A673 (cell line): ENCODE measurements at places on chromosomes 6 and 20.

DNA sequence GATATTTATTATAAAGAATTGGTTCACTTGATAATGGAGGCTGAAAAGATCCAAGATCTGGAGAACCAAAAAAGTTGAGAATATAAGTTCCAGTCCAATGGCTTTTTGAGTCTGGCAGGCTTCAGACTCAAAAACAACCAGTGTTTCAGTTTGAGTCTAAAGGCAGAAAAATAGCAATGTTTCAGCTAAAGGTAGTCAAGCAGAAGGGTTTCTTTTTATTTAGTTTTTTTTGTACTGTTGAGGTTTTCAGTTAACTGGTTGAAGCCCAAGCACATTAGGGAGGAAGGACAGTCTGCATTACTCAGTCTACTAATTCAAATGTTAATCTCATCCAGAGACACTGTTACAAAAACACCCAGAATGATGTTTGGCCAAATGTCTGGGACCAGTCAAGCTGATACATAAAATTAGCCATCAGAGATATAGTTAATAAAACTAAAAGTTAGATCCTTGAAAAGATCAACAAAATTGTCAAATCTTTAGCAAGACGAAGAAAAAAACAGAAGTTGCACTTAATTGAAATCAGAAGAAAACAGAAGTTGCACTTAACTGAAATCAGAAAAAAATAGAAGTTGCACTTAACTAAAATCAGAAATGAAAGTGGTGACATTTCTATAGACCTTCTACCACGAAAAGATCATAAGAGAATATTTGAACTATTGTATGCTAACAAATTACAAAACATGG lies 980.3 kb upstream of the FLRT3 start:
- H3K4me3 ChIP-seq: no peak overlapping the region
- no peak for DNase-seq
- no peaks in the 10 kb centered on the region for H3K36me3 ChIP-seq
- H3K27me3 ChIP-seq: no peaks in the 10 kb centered on the region
- no peaks in the 10 kb centered on the region for H3K4me1 ChIP-seq

DNA sequence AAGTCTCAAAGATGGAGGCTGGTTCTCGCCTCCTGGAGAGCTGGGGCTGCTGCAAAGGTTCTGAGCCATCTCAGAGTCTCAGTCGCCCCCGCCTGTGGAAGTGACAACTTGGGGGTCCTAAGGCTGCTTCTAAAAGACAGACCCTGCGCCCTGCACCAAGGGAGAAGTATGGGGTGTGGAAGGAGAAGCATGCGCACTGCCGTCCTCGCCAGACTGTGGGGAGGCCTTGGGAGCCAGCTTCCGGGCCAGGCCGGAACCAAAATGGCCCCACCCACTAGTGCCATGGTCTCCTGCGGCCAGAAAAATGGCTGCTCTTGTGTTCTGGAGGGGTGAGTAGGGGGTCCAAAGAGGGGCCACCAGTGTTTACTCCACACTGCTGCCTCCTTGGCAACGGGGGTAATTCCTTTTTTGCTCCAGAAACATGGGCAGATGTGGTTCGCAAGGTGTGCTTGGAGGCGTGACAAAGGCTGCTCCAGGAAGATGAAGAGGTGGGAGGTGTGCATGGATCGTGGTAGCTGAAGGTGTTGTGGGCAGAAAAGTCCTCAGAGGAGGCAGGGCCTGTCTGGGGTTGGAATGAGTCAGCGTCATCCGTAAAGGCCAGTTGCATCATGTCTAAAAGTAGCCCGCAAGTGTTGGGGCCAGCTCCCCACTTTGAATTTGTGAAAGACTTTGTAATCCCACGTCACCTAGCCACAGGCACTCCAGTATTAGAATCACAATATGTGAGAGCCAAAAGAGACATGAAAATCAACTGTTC lies 329.8 kb upstream of the SOX4 start:
- DNase-seq: no peak
- no peaks in the 10 kb centered on the region for H3K4me1 ChIP-seq
- H3K36me3 ChIP-seq: no peaks in the 10 kb centered on the region
- no peaks in the 10 kb centered on the region for H3K27me3 ChIP-seq

GRCh38 chr20:1857466-1857865 lies 37.7 kb upstream of the SIRPA start:
- H3K4me1 ChIP-seq: peaks cover 78% of the 10 kb centered on the region
- H3K36me3 ChIP-seq: no peaks in the 10 kb centered on the region
- DNase-seq: no peak
- H3K27ac ChIP-seq: peak overlapping the region; percentile 69
- no peak overlapping the region for H3K4me3 ChIP-seq

- H3K27ac ChIP-seq: no peak overlapping the region
- peak; percentile 64 for DNase-seq
- no peaks in the 10 kb centered on the region for H3K27me3 ChIP-seq
Measured at GRCh38 chr6:146357578-146358430, 185.8 kb upstream of the RAB32 start.

- H3K27me3 ChIP-seq: no peaks in the 10 kb centered on the region
- peak; percentile 63 for DNase-seq
- no peaks in the 10 kb centered on the region for H3K36me3 ChIP-seq
- no peak overlapping the region for H3K4me3 ChIP-seq
- H3K4me1 ChIP-seq: no peaks in the 10 kb centered on the region
Measured at GRCh38 chr6:47655719-47656595, 42.4 kb upstream of the ADGRF4 start.

- H3K4me1 ChIP-seq: no peaks in the 10 kb centered on the region
- no peak overlapping the region for H3K4me3 ChIP-seq
- peaks cover 15% of the 10 kb centered on the region for H3K27me3 ChIP-seq
- no peak for DNase-seq
Measured at GRCh38 chr6:39273406-39273821, 40.8 kb downstream of the KCNK17 start.

GRCh38 chr6:135811170-135811569 lies 40.3 kb upstream of the PDE7B start:
- H3K27ac ChIP-seq: no peak overlapping the region
- DNase-seq: no peak
- H3K4me1 ChIP-seq: no peaks in the 10 kb centered on the region
- H3K36me3 ChIP-seq: no peaks in the 10 kb centered on the region

DNA sequence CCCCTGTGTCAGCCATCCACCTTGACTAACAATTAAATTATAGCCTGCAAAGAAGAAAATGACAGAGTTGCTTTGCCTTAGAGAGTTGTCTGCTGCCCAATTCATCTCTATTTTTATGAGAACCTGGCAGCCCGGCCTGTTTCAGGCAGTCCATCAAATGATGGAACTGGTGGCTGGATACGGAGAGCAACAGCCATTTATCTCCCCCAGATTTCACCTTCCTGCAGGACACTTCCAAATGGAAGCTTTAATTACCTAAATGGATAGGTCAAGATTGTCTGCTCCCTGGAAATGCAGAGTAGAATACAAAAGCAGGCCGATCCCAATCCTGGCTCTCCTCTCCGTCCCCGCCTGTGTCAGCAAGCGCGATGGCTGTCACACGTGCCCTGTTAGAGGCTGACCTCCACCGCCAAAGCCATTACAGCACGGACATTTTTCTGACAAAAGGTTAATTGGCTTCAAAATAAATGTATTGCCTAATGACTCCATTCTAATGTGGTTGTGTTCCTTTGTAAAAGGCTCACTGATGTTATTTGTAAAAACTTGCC lies 86.7 kb downstream of the PACRG start:
- no peaks in the 10 kb centered on the region for H3K36me3 ChIP-seq
- no peak overlapping the region for H3K27ac ChIP-seq
- H3K27me3 ChIP-seq: no peaks in the 10 kb centered on the region
- no peak for DNase-seq
- H3K4me3 ChIP-seq: no peak overlapping the region

GRCh38 chr20:44942264-44942973 lies 17.8 kb downstream of the TOMM34 start:
- no peaks in the 10 kb centered on the region for H3K4me1 ChIP-seq
- H3K27me3 ChIP-seq: no peaks in the 10 kb centered on the region
- H3K36me3 ChIP-seq: peaks cover 50% of the 10 kb centered on the region
- DNase-seq: no peak
- H3K27ac ChIP-seq: no peak overlapping the region

- no peak overlapping the region for H3K27ac ChIP-seq
- DNase-seq: no peak
- H3K27me3 ChIP-seq: no peaks in the 10 kb centered on the region
- no peaks in the 10 kb centered on the region for H3K4me1 ChIP-seq
Measured at GRCh38 chr6:157527471-157527907, 146.5 kb downstream of the ZDHHC14 start.

GRCh38 chr6:91268941-91269340 lies 682.1 kb upstream of the MAP3K7 start:
- H3K27ac ChIP-seq: peak overlapping the region; percentile 15
- peaks cover 31% of the 10 kb centered on the region for H3K4me1 ChIP-seq
- no peaks in the 10 kb centered on the region for H3K27me3 ChIP-seq
- H3K36me3 ChIP-seq: no peaks in the 10 kb centered on the region

GRCh38 chr20:36404435-36404978 lies 98.4 kb downstream of the DLGAP4 start:
- no peak overlapping the region for H3K4me3 ChIP-seq
- no peaks in the 10 kb centered on the region for H3K27me3 ChIP-seq
- no peaks in the 10 kb centered on the region for H3K36me3 ChIP-seq
- H3K4me1 ChIP-seq: peaks cover 5% of the 10 kb centered on the region
- no peak for DNase-seq

DNA sequence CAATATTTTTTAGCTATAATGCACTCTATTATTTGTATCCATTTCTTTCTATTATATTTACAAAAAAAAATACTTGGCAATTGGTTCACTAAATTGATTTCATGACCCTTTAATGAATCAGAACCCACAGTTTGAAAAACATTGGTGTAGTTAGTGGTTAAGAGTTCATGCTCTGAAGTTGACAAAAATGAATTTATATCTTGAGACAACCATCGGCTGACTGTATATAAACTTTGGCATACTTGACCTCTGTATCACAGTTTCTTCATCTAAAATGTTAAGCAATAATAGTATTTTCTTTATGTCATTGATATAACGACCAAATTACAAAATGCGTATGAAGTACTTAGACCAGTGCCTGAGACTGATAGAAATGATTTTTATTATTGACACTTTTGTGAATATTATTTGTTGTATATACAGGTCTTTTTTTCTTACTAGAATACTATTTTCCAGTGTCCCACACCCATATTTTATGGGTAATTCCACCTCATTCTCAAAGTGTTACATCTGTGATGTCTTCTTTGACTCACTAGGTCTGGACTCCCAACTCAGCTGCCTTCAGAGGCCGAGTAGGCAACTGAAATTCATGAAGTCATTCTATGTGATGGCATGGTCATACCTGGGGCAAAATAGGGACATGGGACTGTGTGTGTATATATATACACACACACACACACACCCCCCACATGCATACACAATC lies 459.2 kb downstream of the RFPL4B start:
- H3K27ac ChIP-seq: no peak overlapping the region
- no peaks in the 10 kb centered on the region for H3K4me1 ChIP-seq
- H3K36me3 ChIP-seq: no peaks in the 10 kb centered on the region
- DNase-seq: no peak

DNA sequence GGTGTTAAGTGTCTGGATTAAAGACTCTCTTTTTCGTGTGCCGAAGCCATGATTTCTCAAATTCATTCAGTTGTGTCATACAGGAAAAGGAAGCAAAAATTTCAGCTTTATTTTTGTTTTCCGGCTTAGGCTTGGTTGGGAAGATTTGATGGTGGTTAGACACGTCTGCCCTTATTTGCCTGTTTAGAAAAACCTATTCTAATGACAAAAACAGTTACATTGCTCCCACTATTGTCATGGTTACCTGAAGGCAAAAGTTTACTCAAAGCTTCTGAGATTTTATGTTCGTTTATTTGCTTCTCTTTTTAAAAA lies 982 bp downstream of the DNAJC5 start:
- H3K4me3 ChIP-seq: peak overlapping the region; percentile 67
- peaks cover under 1% of the 10 kb centered on the region for H3K36me3 ChIP-seq
- no peaks in the 10 kb centered on the region for H3K27me3 ChIP-seq
- peaks cover 9% of the 10 kb centered on the region for H3K4me1 ChIP-seq

DNA sequence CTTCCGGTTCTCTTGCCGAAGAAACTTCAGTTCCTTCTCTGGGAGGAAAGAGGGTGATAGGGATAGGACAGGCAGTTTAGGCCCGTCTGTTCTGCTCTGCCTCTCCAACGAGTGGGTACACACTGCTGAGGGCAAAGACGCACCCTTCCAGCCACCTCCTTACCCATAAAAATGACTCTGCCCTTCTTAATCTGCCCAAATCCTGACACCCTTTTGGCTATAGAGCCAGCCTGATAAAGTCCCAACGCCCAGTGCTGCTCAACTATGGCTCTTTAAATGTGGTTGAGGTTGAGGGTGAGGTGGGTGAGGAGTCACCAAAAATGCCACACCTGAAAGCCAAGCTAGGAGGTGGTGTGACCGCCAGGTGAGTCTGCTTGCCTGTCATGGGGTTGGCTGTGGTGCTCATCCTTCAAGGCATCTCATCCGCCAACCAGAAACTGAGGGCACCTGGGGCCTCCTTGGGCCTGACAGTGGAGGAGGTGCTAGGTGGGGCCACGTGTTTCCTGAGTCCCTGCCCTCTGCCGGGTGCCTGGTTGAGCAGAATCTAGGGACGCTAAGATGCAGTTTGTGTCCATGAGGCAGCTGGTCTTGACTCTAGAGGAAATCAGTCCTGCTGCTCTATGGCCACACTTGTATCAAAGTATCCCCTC lies 16.3 kb downstream of the CCDC167 start:
- peaks cover 6% of the 10 kb centered on the region for H3K36me3 ChIP-seq
- H3K4me1 ChIP-seq: peaks cover 4% of the 10 kb centered on the region

DNA sequence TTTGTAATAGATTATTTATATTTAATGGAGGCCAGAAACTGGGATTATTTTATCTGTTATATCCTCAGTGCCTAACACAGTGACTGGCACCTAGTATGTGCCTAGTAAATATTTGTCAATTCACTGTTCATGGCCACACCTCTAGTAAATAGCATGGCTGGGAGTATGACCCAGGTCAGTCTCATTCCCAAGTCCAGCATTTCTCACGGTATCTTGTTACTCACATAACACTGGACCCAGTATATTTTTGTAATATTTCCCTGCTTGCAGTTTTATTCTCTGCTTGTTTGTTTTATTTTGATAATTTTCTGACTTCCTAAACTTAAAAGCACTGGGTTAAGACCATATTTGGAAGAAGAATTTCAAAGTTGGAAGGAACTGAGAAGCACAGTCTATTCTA lies 47.7 kb downstream of the CTNNBL1 start:
- no peak overlapping the region for H3K27ac ChIP-seq
- H3K4me1 ChIP-seq: no peaks in the 10 kb centered on the region
- DNase-seq: no peak
- no peaks in the 10 kb centered on the region for H3K27me3 ChIP-seq
- H3K36me3 ChIP-seq: peaks cover 13% of the 10 kb centered on the region

DNA sequence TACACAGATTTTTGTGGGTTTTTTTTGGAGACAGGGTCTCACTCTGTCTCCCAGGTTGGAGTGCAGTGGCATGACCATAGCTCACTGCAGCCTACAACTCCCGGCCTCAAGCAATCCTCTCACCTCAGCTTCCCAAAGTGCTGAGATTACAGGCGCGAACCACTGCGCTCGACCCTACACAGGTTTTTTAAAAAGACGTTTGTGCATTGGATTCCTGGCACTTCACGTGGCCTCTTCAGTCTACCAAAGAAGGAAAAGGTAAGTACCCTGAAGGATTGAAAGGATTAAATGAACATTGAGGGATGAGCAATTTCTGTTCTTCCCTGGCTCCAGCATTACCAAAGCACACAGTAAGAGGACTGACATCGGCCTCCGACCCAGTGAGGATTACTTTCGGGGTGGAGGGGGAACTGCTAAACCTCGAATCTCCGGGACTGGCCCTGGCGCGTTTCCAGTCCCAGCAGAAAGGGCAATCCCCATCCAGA lies 556 bp upstream of the YWHAB start:
- peaks cover 4% of the 10 kb centered on the region for H3K36me3 ChIP-seq
- peak overlapping the region; percentile 91 for H3K4me3 ChIP-seq
- H3K27ac ChIP-seq: peak overlapping the region; percentile 97

- no peaks in the 10 kb centered on the region for H3K27me3 ChIP-seq
- no peaks in the 10 kb centered on the region for H3K36me3 ChIP-seq
- no peak overlapping the region for H3K27ac ChIP-seq
- H3K4me3 ChIP-seq: no peak overlapping the region
- H3K4me1 ChIP-seq: no peaks in the 10 kb centered on the region
- no peak for DNase-seq
Measured at GRCh38 chr6:142784344-142784743, 160.6 kb downstream of the HIVEP2 start.
